ENCODE measurements at places on chromosomes 16 and 17.

DNA sequence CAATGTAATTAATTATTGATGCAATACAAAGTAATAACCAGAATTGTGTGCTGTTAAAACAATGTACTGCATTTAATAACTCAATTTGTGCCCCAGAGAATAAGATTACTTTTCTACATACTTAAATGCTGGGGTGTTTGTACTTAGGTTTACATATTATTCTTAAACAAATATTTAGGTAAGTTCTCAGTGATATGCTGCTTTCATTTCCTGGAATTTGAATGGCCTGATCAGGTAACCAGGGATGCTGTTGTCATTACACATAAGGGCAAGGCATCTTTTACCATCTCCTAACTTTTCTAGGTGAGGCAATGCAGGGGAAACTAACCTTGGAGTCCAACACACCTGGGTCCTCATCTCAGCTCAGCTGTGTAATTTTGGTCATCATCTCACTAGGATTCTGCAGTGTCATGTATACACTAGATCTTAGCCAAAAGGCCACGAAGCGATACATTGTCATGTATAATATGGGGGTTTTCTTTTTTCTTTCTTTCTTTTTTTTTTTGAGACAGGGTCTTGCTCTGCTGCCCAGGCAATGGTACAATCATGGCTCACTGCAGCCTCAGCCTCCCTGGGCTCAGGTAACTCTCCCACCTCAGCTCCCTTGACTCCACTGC, 45.2 kb downstream of the MYO1D start:
- no peak for DNase-seq

DNA sequence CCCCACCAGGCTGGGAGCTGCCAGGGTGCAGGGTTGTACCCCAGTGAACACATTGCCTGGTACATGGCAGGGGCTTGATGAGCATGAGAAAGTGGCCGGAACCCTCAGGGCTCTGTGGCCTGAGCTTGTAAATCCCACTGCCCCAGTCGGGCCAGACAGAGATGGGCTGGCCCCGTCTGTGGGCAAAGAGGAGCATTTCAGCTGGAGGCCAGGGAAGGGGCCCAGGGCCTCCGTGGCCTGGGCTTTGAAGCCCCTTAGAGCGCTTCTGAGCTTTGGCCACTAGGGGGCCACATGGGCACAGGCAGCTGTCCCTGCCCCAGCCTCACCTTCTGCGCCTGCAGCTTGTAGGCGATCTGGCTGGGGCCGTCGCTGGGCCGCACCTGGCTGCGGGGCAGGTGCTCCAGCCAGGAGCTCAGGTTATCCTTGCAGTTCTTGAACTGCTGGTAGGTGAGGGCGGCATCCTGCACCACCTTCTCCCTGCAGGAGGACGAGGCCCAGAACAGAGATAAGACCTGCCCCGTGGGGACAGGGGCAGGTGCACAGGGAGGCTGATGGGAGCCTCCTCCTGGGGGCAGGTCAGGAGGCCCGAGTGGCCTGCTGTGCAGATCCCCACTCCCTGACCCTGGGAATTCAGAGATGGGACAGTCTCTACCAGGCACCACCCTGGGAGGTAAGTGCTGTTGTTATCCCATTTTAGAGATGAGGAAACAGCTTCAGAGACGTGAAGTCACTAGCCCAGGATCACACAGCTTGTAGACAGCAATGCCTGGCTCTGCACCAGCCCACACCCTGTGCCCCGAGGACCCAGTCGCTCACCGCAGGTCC, 12.8 kb downstream of the EVPL start:
- peak; percentile 80 for DNase-seq

DNA sequence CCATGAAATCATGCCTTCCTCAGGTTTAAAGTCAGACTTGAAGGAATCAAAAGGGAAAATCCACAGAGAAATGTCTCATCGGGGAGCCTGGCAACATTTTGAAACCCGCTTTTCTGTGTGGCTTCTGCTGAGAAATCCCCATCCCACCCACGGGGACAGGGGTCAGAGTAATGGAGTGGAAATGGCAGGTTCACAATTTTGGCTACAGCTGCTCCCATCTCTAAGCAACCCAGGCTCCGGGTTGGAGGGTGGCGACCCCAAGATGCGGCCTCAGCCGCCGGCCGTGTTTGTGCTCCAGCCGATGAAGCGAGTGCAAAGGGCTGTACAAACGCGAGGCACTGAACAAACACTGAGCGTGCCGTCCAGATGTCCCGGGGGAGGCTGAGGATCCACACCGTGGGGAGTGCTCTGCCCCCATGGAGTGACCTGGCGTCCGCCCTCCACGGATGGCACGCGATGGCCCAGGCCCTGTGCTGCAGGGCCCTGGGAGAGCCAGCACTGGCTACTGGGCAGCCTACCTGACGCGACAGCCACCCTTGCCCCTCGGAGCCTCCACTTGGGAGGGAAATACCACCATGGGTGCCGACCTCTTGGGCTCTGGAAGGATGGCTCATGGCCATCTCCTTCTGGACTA, 22.2 kb downstream of the SLC43A2 start:
- no peak for DNase-seq

- no peak for DNase-seq
Observed at GRCh38 chr17:72970797-72971196, 121.7 kb downstream of the SLC39A11 start.

- no peak for DNase-seq
Observed at GRCh38 chr17:79872762-79873161, 33.5 kb upstream of the CBX4 start.

DNA sequence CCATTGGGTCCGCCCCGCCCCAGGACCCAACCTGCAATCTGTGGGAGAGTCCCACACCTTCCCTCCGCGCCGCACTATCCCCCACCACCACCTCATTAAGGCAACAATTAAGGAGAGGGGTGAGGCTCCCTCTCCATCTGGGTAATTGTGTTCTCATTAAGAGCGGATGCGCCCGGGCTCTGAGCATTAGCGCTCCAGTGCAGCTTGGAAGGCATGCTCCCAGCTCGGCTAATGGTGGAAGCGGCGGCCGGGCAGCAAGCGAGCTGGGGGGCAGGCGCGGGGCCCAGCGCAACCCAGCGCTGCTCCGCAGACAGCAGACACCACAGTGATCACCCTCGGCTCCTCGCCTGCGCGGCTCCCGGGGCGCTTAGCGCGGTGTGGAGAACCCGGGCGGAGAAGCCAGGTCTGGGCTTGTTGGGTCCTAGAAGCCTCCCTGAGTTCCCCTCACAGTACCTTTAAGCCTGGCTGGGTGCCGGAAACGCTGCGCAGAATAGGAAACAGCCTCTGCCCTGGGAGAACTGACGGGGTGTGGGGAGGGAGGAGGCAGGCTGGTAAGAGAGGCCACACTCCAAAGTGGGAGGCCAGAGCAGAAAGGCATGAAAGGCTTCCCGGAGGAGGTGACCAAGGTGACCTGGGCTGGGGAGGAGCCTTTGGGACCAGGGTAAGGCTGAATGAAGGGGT, 6.4 kb downstream of the CBLN1 start:
- no peak for DNase-seq

DNA sequence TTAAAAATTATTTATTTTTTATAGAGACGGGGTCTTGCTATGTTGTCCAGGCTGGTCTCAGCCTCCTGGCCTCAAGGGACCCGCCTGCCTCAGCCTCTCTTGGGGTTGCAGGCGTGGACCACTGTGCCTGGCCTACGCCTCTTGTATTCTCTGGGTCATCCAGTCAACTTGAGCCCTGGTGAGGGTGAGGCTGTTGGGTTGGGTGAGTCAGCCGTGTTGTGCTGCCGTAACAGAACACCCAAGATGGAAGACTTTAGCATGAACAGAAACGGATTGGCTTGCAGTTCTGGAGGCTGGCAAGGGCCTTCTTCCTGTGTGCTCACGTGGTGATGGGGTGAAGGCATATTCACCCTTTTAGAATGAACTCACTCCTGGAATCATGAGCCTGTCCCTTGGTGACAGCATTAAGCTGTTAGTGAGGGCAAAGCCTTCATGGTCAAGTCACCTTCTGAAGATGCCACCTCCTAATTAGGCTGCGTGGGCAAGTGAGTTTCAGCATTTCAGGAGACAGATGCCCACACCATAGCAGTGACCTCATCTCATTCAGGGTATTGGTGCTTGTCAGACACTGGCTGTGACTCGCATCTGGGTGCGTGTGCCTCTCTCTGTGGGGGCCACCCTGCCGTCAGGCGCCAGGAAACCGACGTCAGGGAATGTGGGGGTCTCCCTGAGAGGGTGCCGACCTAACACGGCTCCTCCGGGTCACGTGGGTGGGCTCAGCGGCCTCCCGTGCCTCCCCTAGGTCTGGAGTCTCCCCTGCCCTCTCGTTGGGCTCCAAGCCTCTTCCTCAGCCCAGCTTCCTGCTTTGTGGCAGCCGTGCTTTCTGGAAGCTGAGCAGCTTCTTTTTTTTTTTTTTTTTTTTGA, 49.8 kb downstream of the WDR45B start:
- no peak for DNase-seq

DNA sequence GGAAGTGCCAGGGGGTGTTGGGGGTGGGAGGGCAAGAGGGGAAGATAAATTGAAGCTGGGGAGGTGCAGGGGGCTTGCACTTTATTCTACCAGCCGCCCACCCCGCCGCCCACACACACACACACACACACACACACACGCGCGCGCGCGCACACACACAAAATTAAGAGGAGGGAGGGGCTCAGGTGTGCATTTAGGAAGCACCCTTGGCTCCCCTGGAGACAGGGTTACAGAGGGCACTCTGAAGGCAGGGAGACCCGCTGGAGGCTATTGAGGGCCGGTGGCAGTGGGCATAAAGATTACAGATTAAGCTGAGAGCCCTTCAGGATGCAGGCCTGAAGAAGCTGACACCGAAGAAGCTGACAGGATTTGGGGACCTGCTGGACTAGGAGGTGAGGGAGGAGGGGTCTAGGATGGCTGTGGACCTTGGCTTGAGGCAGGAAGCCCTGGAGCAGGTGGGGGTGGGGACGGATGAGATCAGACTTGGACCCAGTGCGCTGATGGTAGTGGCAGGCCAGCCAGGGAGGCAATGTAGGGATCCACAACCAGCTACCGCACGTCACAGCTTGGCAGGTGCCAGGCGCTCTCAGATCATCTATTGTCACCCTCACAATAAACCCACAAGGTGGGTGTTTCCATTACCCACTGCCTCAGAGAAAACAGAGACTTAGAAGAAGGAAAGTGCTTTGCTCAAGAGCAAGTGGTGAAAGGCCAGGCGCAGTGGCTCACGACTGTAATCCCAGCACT, 772 bp upstream of the SAMD14 start:
- no peak for DNase-seq

GRCh38 chr17:76701471-76701967, 9.2 kb downstream of the MXRA7 start:
- no peak for DNase-seq

DNA sequence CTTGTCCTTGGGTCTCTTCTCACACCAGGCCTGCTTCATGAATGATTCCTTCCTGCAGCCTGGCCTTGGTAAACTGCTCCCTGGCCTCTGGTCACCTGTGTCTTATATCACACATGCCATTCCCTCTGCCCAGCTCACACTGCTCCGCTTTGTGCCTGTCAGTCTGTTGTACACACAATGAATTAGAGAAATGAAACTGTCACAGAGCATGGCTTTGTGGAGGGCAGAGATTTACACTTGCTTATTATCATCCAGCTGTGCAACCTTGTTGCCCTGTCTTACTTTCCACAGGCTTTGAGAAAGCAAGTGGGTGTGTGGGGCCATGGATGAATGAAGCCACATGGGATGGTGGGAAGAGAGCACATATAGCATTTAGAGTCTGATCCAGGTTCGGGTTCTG, 22.4 kb downstream of the ALDH3A2 start:
- DNase-seq: no peak

Measured in activated naive CD8-positive, alpha-beta T cell treated with anti-CD3 and anti-CD28 coated beads, Interleukin-2, amount 10 ng/mL, durations not matched to agents 7 days and 5 days (primary cell).